Kidney glomerular epithelial cell (primary cell): ENCODE measurements at places on chromosomes 2 and 18.

GRCh38 chr2:67322353-67323001, 74.7 kb upstream of the ETAA1 start:
- DNase-seq, result peak; percentile 10

DNA sequence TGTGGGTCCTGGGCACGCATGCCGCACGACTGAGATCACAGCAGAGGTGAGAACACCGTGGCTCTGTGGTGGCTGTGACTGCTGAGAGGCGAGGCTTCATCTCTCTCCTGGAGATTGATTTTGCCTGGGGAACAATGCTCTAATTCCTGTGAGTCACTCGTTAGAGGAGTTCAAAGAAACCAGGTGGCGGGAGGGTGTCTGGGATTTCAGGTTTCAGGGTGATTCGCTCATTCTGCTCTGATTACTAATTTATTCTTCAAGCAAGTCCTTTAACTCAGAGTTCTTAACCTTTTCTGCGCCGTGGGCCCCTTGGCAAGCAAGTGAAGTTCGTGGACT, 56.3 kb downstream of the GLI2 start:
- DNase-seq, result peak; percentile 65

- no peak for DNase-seq
Observed at GRCh38 chr18:27780061-27780745, 396.7 kb downstream of the CDH2 start.

- no peak for DNase-seq
Observed at GRCh38 chr2:239600001-239600593, 199.3 kb upstream of the HDAC4 start.

- DNase-seq, result no peak
Observed at GRCh38 chr2:227462462-227462951, 9.4 kb upstream of the AGFG1 start.

DNA sequence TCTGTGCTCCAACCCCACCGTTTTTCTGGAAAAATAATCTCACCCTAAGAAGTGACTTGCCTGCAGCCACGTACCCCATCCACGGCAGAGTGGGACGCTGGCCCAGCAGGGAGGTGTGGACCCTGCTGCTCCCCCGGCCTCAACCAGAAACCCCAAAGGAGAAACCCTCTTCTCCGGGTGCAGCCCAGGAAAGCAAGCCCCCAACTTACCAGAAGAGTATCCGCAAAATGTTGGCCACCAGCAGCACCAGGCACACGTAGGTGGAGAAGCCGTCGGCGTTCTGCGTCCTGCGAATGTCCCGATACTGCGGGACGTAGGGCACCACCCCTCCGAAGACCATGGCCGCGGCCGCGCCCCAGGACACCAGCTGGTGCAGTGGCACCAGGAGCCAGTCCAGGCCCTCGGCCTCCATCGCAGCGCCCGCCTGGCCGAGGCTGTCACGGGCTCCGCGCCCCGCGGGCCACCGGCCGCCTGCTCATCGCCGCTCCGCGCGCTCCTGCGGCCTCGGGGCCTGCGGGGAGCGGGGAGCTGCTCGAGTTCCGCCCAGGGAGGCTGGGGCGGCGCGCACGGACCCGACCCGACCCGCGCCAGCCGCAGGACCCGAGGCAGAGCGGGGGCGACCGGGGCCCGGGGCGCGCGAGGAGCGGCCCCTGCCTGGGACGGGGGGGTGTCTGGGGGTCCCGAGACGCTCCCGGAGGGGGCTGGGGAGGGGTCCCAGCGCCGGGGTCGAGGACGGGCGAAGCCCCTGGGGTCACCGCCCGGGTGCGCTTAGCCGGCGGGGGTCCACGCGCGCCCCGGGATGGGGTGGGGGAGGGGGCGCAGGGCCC, 725 bp downstream of the SLC66A2 start:
- DNase-seq, result no peak

DNA sequence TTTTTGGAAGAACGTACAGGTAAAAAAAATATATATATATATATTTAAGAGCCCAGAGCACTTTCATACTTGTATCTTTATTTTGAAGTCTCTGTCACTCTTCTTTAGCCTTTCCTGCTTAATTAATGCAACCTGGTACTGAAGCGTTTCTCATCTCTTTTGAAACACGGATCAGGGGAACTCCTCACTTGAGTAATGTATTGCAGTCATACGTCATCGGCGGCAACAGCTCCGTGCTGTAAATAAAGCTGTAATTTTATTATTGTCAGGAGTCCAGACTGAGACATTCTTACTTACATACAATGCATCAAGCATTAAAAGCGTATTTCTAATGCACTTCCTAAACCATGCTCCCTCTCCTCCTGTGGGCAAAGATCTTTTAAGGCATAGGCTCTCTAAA, 514.7 kb downstream of the SOX11 start:
- no peak for DNase-seq

DNA sequence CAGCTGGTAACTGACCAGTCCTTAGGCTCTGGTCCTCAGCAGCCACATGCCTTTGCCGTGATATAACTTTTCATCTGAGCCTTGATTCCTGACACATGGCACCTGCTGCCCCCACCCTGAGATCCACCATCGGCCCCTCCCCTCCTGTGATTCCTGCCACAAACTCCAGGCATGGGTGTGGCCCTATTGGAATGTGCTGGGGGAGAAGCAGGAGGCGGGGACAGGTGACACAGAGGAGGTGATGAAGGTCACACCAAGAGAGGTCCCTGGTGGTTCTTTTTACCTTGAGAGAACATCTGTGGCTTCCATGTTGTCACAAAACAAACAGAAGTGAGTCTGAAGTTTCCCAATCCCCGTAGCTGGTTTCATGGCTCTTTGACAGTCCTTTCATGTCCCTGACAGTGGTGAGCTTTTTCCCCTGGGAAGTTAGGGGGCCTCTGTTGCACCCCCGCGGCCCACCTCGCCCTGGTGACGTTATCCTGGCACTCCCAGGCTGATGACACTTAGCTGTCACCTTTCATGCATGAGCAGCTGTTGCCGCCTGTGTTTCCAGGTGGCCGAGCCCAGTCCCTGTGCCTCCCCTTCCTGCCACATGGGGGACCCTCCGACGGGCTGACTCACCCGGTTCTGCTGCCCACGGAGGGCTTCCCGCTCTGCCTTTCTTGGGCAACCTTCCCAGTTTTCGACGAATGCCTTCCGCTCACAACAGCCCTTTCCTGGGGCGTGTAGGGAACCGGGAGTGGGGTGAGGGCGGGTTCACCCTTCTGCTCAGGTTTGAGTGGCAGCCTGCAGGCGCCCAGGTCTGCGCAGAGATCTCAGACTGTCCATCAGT, 66.3 kb upstream of the GLI2 start:
- no peak for DNase-seq

DNA sequence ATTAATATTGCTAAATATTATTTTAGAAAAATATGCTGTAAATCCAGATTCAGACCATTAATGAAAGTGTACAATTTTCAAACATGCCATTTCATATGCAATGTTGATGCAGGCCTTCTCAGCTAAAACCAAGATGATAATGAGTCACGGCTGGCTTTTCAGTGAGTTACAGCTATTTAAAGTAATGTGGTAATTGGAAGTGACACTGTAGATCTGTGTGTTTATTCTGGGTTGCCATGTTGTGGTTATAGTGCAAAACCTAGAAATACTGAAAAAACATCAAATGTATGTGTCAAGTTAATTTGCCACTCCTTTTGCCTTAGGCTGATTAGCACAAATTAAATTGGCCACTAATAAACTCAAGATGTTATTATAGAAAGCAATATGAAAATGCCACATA, 506.6 kb downstream of the ERBB4 start:
- peak; percentile 82 for DNase-seq

DNA sequence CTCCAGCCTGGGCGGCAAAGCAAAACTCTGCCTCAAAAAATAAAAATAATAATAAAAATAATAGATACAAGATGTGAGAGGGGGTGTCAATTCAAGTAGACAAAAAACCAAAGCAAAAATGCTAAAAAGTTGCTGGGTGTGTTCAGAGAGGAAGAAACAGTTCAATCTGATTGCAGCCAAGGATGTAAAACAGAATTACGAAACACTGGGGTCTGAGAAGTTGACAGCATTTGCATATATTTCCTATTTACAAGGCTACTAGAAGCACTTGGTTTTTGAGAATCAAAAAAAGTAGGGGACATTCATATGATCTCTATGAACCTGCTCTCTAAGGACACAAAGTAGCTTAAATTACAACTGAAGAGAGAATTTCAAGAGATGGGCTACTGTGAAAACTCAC, 7.6 kb downstream of the TRIP12 start:
- DNase-seq, result no peak

DNA sequence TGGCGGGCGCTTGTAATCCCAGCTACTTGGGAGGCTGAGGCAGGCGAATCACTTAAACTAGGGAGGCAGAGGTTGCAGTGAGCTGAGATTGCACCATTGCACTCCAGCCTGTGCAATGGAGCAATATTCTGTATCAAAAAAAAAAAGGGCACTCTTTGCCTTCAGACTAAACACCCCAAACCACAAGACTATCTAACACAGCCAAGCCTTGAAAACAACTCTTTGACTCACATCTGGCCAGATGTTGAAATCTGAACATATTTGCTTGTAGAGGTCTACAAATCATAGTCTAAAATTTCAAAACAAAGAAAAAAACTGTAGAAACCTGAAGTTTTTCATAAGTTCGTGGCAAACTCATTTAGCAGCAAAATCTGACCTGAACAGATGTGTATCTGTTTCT, 94.9 kb downstream of the FAM161A start:
- DNase-seq, result no peak

GRCh38 chr18:11089931-11090715, 59.2 kb downstream of the PIEZO2 start:
- DNase-seq, result no peak

DNA sequence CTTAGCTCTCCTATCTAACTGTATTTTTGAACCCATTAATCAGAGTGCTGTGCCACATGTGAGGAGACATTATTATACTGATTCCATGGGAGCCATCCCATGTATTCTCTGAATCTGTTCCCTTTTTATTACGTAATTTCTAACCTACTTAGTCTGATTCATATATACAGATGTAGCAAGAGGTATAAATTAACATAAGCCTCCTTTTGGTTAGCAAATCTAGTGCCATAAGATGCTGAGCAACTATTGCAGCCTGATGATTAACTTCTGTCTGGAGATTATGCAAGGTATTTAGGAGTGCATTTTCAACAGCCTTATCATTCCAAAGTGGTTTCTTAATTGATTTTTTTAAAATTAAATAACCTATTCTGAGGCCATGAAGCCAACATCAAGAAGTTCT, 114.1 kb upstream of the MSH2 start:
- DNase-seq, result peak; percentile 38

DNA sequence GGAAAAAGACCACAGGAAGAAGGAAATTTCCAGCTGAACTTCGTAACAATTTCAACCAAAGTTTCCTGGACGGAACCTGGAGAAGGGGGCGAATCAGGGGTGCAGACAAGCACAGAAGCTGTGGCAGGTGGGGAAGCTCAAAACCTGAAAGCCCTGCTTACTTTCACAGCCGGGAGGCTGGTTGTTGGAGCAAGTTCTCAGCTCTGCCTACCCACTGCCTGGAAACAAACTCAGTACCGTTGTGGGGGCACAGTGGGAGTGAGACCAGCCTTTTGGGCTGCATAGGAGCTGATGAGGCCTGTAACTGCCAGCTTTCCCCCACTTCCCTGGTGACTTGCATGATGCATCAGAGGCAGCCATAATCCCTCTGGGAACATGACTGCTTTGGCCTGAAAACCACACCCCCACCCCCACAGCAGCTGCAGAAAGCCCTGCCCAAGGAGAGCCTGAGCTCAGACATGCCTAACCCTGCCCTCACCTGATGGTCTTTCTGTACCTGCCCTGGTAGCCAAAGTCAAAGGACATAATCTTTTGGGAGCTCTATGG, 207.0 kb upstream of the VWC2L start:
- no peak for DNase-seq

- no peak for DNase-seq
Observed at GRCh38 chr2:62687636-62688035, 17.9 kb upstream of the EHBP1 start.

GRCh38 chr2:24832073-24832461, 38.8 kb downstream of the CENPO start:
- no peak for DNase-seq
